ENCODE measurements at places on chromosomes 13 and 19.

- no peak for DNase-seq
Observed at GRCh38 chr13:25654322-25654721, 282.5 kb downstream of the ATP8A2 start.

DNA sequence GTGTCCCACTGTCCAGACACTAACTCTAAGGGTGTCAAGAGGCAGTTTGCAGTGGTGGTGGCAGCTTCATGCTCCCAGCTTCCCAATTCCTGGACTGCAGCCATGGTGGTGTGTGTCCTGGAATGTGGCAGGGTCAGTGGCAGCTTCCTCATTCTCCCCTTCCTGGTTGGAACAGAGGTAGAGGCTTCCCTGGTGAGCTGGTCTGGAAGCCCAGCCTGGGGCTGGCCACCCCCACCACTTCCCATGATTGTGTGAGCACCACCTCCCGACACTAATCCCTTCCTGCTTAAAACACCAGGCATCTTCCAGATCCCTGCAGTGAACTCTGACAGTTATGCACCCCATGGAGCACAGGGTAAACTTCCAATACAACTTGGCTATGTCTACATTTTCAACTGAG, 134.9 kb downstream of the RAP2A start:
- no peak for DNase-seq

DNA sequence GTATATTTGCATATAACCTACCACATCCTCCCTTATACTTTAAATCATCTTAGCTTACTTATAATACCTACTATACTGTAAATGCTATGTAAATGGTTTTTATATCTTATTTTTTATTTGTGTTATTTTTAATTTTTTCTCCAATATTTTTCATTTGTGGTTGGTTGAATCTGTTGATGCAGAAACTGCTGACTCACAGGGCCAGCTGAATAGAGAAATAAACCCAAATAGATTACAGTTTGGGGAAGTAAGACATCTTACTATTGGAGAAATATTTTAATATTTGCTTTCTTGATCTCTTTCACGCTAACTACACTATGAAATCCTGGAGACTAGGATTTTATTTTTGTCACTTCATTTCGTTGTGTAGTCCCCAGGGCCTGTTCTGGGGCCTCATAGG, 7.1 kb downstream of the SMAD9 start:
- DNase-seq: no peak

- DNase-seq: no peak
Observed at GRCh38 chr19:5800361-5801270, 4.3 kb upstream of the NRTN start.

DNA sequence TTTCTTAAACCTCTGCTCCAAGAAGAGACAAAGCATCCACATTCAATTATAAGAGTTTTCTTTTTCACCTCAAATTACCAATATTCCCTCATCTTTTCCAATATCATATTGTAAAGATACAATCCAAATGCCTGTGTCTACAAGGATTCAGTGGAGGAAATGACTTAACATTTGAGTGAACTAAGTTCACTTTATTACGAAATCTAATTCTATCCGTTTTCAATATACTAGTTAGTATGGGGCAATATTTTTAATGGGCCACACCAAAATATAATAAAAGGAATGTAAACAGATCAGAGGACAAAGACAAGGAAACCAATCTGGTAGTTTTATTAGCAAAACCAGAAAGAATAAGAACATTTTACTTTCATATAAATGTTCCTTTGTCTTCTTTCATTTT, 136.0 kb downstream of the DCLK1 start:
- DNase-seq: no peak

GRCh38 chr19:46715975-46716671, 791 bp downstream of the PRKD2 start:
- no peak for DNase-seq
